Stimulated activated CD4-positive, alpha-beta T cell treated with anti-CD3 and anti-CD28 coated beads, Interleukin-4, amount 100 ng/mL, for 4 hours (primary cell): ENCODE measurements at places on chromosomes 11 and 22.

GRCh38 chr22:42202048-42202447 lies 68.4 kb downstream of the TCF20 start:
- DNase-seq = no peak

GRCh38 chr22:30104501-30105156 lies 24.4 kb downstream of the HORMAD2 start:
- DNase-seq = no peak

DNA sequence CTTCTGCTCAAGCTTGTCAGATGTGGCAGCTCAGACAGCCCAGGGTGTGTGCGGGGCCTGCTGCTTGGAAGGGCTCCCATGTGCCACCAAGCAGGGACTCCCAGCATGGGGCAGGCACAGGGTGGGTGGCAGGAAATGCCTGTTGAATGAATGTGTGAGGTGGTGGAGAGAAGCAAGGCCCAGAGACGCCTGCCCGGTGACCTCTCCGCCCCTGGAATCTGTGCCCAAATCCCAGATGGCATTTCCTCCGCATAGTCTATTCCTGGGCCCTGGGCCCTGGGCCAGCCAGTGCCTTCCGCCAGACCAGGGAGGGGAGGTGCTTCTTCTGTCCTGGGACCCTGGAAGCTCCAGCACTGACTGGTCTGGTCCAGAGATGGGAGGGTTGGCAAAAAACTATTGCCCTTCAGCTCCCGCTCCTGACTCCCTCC lies 3.7 kb downstream of the CST6 start:
- no peak for DNase-seq

GRCh38 chr11:44389963-44390605 lies 80.1 kb upstream of the ALX4 start:
- DNase-seq = no peak

GRCh38 chr22:40441761-40442390 lies 71.5 kb downstream of the SGSM3 start:
- no peak for DNase-seq

DNA sequence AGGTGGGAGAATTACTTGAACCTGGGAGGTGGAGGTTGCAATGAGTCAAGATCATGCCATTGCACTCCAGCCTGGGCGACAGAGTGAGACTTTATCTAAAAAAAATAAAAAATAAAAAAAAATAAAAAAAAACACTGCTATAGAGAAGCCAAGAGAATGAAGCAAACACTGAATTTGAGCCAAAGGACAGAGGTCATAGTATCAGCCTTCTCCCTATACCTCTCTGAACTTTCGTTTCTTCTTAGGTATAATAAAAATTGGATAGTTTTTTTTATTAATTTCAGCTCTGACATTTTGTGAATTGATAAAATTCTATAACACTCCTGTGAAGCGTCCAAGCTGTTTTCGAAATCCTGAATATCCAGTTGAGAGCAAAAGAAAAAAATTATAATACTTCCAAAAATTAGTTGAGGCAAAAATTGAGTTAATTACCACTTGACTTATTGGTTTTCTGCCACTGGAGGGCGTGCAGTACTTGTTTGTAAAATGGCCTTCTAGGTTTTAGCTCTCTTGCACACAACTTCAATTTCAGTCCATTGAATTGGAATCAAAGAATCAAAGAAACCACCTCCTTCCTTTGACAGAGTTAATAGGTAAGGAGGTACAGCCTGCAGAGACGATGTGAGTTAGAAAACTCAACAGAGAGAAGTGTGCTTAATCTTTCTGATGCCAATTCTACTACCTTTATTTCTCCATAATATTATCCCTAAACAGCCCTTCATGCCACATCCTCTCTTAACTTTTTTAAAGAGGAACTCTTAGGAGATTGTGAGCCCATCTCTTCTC lies 143.2 kb downstream of the BBOX1 start:
- no peak for DNase-seq

DNA sequence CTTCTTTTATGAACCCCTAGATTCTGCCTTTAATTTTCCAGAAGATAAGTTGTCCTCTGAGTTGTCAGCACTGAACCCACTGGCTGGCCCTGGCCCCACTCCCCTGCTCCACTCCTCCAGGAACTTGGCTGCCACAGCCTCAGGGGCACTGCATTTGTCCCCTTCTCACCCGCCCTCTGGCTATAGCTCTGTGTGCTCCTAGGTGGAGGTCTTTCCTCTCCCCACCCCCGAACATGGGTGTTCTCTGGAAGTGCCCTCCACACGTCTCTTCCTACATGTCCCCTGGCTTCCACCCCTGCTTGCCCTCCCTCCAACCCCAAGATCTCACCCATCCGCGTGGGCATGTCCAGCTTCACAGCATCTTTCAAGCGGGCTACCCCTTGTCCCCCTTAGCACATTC lies 137.7 kb upstream of the TEAD1 start:
- DNase-seq = no peak
